ENCODE measurements at places on chromosomes 1 and 21. TPM values are rescaled to one million over a fixed set of nuclear protein-coding genes. Genes with fewer than 3 reads are reported as not detected.

DNA sequence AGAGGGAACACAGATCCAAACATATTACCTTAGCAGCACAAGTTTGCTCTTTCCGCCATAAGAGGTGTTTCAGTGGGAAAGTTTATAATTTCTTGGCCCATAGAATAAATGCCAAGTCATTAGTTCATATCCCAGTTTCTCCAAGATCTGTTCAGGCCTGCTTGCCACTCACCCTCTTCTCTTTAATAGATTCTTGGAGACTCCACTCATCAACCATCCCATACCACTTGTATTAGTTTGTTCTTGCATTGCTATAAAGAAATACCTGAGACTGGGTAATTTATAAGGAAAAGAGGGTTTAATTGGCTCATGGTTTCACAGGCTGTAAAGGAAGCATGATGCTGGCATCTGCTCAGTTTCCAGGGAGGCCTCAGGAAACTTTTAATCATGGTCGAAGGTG lies 34.8 kb upstream of the MYSM1 start:
- no peak for DNase-seq

- DNase-seq: no peak
These were observed 83.5 kb upstream of the COA6 start for GRCh38 chr1:234289538-234290305.

DNA sequence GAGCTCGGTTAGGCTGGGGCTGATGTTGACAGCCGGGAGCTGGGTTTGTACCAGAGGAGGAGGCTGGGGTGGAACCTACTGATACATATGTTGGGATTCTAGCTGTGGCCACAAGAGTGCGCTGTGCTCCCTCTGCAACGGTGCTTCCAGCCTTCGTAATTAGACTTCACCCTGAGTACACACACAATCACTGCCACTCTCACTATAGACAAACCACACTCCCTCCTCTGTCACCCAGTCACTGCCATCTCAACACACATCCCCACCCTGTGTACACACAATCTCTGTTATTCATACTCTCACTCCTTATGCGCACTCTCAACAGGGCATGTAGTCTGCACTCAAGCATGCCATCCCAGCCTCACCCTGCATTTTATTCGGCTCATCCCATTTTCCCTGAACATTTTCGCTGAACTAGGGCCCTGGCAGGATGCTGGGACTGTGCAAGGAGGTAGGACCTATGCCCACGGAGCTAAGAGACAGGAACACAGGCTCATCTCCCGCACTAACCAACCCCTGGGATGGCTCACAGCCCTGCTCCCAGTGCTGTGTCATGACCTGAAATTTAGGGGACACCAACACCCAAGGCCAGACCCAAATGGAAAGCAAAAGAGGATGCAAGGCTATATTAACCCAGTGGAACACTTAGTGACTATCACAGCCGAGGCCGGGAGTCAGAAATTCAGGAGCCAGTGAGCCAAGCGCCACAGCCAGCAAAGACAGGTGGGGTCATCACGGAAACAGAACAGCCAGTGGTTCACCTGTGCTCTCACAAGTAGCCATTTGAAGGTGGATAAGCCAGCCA lies 5.7 kb downstream of the GJB3 start:
- no peak for DNase-seq

DNA sequence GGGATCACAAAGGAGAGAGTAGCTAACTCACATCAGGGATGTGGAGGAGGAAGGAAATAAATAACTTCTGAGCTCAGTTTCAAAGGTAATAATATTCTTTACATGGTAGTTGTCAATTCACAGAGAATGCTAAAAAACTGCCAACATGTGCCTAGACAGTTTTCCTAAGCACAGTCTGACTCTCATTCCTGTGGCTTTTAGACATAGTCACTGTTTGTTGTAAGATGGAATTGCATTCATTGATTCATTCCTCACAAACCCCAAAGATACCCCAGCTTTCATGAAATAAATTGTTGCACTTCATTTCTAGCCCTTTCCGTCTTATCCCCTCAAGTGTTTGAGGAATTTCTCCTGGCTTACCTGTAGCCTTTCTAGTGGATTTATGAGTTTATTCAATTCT lies 263.9 kb downstream of the NTNG1 start:
- DNase-seq: no peak

GRCh38 chr1:217982331-217983050 lies 302.6 kb upstream of the RRP15 start:
- DNase-seq: no peak

GRCh38 chr1:15559189-15559810 lies 25.6 kb downstream of the AGMAT start:
- DNase-seq: no peak

GRCh38 chr1:184943998-184944397 lies 30.3 kb downstream of the NIBAN1 start:
- no peak for DNase-seq

DNA sequence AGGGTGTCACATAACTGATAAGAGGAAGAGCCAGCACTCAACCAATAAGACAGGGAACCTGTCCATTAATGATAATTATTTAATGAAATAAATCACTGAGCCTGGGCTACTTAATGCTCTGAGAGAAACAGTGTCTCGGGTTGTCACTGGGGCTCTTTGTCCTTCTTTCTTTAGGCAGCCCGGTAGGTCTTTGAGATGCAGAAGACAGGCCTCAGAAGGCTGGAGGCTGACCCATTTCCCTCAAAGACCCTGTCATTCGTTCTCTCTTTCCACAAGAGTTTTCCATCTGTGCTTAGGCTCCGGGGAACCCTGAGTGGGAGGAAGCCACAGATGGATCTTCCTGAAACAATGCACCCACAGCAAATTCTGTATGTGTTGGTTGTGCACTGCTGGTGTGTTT lies 68.2 kb downstream of the BRINP2 start:
- no peak for DNase-seq

AVPR1B gene
- not detected for total RNA-seq

PALMD gene
- 23.3 TPM for total RNA-seq

TPTE gene
- not detected for total RNA-seq

WARS2 gene
- 11.1 TPM for total RNA-seq

FCGR3B gene
- 2.7 TPM for total RNA-seq
